ENCODE measurements at places on chromosomes 6 and 20.
A peak's percentile ranks its signal among the peaks of the same experiment; 100 is the strongest.

DNA sequence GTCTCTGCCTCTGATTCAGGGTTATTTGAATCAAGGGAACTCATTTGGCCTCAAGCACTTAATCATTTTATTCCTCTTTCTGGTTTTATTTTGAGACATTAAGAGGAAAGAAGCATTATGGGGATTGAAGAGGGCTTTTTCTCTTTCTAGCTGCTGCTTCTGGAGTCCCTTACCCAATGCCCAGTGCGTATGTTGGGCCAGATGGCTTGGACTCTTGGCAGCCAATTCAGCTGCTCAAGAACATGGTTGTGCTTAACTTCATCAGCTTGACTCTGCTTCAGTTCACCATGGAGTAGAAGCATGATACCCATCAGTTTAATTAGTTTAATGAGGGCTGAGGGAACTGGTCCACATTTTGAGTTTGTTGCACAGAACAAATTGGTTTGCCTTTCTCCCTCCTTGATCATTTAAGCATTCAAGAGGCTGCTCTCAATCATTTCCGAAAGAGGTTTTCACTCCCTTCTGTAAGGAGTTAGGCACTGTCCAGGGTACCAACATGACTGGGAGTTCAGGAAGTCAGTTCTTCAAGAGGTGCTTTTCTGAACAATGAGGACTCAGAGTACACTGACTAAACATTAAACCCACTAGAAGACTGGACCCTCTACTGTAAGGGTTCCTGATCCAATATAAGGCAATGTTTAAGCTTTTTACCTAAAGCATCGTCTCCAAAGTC, 14.6 kb downstream of the PDYN start:
- no peak for DNase-seq

GRCh38 chr20:21395666-21396598, 1.4 kb downstream of the NKX2-4 start:
- no peak for DNase-seq

- no peak for DNase-seq
Measured at GRCh38 chr20:5141615-5142014, 14.8 kb downstream of the CDS2 start.

DNA sequence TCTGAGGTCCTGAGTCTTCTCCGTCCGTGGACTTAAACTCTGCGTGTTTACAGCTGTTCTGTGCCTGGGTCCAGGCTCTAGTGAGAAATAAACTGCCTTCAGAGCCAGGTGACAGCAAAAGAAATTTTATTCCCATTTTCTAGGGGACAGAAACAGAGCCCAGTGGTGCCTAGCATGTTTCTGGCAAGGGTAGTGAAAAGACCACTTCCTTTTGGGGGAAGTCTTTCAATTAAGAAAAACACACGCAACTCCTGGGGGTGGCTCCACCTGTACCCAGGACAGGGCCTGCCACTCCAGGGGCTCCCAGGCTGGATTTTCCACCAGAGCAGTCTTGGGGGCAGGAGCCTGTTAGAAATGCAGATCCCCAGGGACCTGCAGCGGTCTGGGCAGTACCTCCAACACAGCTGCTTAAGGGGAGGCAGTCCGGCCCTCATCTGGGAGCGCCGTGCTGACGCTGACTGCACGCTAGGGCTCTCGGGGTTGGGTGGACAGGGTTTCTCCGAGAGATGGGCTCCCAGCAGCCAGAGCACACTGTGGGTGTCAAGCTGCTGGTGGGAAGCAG, 23.0 kb upstream of the AVP start:
- DNase-seq: no peak

DNA sequence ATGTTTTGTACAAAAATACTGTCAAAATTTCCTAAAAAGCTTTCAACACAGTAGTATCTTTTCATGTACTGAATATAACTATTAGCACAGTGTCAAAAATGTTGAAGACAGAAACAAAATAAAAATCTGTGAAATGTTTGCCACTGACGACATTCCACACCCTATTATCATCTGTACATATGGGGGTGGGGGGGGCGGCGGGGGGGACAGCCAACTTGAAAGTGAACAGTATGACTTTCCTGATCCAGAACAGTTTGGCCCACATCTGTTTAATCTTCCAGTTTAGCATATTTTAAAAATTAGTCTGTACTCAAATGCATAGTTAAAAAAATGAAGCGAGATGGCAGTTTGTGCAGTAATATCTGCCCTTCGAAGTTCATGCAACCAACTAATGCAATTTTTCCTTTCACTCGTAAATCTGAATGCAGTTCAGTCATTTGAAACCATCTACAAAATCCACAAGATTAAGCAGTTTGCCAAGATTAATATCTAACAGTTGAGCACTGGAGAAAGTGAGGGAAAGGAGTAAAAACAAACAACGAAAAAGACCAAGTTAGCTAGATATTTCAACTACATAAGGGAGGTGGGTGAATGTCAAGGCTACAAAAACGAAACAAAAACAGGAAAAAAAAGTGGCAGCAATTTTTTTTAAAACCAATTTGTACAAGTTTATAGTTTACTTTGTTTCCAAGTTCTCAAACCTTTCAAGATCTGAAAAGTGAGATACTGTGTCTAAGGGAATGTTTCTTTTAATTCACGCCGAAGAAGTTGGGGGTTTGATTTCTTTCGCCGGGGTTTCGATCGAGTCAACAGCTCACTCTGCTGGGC, 1.9 kb downstream of the CITED2 start:
- peak; percentile 17 for DNase-seq

- no peak for DNase-seq
Measured at GRCh38 chr6:127299522-127300240, 33.0 kb downstream of the RNF146 start.

GRCh38 chr6:111265842-111266241, 178.5 kb downstream of the SLC16A10 start:
- no peak for DNase-seq

- DNase-seq: no peak
Measured at GRCh38 chr6:69623357-69623756, 173.5 kb downstream of the LMBRD1 start.

GRCh38 chr20:15482525-15482924, 1090.7 kb downstream of the KIF16B start:
- peak; percentile 18 for DNase-seq
